ENCODE measurements at places on chromosomes 2 and 18.

DNA sequence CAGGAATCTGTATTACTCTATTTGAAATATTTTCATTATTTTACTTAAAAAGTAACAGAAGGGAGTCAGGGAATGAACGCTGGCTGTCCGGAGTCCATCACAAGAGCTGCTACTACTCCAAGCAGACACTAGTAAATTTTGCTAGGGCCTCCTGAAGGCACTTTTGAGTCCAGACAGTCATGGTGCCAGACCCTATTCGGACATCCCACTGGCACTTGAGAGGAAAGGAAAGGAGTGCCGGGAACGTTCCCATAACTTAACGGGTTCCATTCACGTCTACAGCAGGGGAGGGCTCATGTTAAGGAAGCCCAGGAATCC lies 563 bp upstream of the GMCL1 start:
- DNase-seq = no peak

DNA sequence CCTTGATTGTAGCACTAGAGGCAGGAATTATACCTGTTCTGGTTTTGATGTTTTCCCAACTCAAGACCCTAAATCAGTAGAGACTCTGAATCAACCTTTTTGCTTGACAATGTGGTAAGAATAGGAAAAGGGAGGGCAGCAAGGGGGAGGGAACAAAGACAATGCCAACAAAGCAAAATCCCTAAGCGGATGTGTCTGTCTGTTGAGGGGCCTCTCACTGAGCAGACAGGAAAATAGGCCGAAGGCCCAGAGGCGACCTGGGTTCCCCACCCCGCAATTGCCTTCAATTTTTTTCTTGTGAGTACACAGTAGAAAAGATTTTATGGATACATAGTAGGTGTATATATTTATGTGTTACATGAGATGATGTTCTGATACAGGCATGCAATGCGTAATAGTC lies 75.6 kb downstream of the MAP4K4 start:
- DNase-seq = no peak

GRCh38 chr2:40511661-40512213 lies 59.8 kb upstream of the SLC8A1 start:
- DNase-seq = no peak

DNA sequence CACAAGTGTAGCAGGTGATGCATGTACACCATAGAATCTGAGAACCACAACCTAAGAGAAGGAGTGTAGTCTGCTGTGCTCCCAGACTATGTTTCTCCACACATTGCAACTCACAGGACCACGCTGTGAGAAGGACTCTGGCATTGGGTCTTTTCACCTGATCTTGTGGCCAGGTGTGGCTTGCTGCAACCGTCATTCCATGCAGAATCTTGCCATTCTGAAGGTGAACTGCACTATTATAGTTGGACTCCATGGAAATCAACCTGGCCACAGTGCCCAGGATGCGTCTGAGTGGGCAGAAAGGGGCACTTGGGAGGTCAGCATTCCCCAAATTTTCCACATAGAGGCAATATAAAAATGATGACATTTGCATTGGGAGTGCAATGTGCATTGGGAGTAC lies 122.2 kb downstream of the CAPN13 start:
- DNase-seq = no peak

GRCh38 chr2:200765995-200766660 lies 45.6 kb upstream of the BZW1 start:
- no peak for DNase-seq

- no peak for DNase-seq
Measured at GRCh38 chr2:241199897-241200821, 11.7 kb downstream of the ANO7 start.

DNA sequence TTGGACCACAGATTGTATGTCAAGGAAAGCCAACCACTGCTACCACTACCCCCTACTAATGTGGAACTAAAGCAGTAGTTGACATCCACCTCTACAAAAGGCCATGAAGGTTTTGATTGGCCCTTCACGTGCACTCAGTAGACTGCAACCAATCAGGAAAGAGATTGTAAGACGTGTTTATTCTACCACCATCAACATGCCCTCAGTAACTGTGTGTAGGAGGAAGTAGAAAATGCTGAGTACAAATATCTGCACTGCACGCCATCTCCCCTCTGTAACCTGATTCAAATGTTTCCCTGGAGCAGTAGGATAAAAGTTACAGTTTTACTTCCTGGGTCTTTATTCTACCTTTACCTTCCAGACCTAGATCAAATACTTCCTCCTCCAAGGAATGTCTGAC lies 2.9 kb upstream of the CASP10 start:
- DNase-seq = no peak

GRCh38 chr2:121008975-121009374 lies 273.3 kb downstream of the GLI2 start:
- no peak for DNase-seq

GRCh38 chr2:83112858-83113257 lies 1346.2 kb downstream of the SUCLG1 start:
- DNase-seq = no peak

DNA sequence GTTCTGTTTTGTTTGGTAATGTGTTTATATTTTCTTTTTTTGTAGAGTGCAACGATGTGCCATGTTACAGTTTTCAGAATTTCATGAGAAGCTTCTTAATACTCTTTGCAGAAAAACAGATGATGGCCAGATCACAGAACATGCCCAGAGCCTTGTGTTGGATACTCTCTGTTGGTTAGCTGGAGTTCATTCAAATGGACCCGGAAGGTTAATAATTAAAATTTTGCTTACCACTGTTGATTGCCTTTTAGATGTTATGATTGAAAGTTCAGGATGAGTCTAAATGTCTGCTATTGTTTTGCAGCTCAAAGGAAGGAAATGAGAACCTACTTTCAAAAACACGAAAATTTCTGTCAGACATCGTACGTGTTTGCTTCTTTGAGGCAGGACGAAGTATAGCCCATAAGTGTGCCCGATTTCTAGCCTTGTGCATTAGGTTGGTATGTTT lies 85.2 kb downstream of the BIRC6 start:
- DNase-seq = no peak

GRCh38 chr18:74389171-74389927 lies 67.8 kb downstream of the DIPK1C start:
- no peak for DNase-seq

DNA sequence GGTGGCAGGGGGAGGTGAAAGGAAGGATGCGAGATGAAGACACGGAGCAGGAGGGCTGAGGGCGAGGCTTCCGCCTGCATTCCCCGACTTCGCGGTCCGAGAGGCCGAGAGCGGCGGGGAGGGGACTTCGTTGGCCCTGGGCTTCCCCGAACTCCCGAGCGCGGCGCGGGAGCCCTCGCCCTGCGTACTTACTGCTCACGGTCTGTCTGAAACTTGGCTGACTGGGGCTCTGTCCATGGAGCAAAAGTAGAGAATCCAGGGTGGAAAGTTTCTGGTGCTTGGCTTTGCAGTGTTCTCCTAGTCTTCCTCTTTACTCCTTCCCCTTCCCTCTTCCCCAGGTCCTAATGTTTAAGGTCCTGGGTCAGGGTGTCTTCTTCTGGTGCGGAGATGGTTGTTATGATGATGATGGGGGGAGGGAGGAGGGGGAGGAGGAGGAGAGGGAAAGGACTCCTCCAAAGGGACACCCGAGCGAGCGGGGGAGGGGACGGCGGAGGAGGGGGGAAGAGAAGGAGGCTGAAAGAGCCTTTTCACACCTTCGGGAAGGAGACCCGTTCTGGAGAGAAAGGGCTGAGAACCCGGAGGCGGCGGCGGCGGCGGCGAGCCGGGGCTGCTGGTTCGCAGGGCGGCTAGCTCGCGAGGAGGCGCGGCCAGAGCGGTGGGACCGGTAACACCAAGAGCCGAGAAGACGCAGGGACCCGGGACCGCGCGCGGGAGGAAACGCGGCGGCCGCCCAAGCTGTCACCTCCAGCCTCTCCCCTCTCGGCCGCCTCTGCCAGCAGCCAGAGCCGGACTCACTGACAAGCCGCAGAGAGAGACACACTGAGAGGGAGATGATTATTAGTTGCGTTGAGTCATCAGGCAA lies at the start of gene SATB2:
TSS of gene SATB2 (minus strand) at position 793 of the 862 bp plus-strand sequence. CDS start 1,902 bp downstream, outside the sequence.
- no peak for DNase-seq

DNA sequence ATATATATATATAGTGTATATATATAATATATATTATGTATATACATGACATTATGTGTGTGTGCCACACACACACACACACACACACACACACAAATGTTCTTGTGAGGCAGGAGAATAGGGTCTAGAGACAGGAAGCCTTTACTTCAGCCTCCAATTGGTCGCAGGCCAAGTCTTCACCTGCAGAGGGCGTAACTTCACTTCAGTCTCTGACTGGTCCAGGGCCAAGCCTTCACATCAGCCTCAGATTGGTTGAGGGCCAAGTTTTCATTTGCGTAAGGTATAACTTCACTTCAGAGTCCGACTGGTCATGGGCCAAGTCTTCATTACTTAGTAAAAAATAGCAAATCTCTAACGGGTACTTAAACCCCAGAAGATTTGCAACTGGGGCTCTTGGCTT lies 13.2 kb upstream of the SS18 start:
- DNase-seq = no peak

DNA sequence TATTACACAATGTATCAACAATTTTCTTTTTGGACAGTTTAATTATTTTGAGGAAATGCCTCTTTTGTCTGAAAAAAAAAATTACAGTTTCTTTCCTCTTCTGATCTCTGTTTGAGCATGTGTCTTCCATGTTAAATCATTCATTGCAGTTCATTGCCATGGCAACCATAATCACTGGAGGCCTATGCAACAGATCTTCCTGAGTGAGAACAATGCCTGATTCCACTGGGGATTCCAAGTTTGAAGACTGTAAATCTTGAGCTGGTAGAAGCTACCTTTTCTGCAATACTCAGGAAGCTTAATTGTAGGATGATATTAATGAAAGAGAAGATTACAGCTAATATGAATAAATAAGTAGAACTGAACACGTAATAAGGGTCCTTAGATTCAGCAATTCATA lies 721.4 kb upstream of the CNTNAP5 start:
- no peak for DNase-seq

DNA sequence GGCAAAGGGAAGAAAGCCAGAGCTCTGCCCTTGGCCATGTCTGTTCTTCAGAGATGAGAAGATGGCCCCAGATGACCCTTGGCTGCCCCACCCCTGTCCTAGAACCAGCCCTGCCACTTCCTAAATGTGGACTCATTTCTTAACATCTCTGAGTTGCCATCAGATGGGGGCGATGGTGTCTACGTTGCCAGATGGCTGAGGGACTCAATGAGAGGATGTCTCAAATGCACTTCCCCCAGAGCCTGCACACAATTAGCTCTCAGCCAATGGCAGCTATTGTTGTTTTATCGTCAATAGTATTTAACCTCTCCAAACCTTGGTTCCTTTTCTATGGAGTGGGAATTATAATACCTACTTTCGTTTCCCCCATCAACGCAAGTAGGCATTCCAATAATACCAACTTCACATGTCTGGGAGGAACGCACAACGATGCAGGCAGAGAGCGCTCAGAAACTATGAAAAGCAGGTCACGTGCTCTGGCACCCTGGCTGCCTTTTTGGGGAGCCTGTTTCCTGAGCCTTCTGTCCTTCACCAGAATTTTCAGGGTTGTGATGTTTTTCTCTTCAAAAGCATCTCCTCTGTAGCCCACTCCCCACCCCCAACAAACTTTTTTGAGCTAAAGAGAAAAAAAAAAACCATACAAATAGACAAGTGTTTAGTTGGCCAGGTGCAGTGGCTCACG lies 100.3 kb downstream of the MCFD2 start:
- no peak for DNase-seq

DNA sequence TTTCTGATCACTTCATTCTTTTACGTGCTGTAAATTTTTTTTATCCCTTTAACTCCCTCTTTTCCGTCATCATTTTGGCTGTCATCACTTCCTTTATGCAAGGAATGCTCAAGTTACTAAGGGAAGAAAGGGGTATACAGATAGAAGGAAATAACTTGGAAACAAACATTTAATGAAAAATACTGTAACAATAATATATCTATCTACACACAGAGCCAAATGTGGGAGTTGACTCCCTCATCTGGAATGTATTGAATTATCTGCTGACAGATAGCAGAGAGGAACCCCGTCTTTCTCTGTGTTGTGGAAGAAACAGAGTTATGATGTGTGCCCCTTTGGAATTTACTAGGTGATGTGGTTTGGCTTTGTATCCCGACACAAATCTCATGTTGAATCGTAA lies 182.5 kb upstream of the NXPH2 start:
- no peak for DNase-seq

DNA sequence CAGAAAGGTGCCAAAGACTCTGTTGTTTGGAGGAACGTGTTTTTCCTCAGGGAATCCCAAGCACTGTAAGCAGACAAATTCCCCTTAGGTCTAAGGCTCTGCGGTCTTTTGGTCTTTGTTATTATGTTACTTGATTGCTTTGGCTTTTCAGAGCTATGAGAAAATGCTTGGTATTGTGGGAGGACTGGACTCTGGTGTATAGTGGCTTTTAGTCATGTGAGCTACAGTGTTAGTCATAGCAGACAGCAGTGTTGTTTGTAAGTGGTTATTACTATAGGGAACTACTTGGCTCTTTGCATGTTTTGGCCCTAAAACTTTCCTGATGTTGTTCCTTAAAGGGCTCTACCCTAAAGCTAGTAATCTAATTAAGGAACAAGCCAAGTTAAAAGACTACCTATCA lies 956.2 kb upstream of the LRATD1 start:
- DNase-seq = no peak

DNA sequence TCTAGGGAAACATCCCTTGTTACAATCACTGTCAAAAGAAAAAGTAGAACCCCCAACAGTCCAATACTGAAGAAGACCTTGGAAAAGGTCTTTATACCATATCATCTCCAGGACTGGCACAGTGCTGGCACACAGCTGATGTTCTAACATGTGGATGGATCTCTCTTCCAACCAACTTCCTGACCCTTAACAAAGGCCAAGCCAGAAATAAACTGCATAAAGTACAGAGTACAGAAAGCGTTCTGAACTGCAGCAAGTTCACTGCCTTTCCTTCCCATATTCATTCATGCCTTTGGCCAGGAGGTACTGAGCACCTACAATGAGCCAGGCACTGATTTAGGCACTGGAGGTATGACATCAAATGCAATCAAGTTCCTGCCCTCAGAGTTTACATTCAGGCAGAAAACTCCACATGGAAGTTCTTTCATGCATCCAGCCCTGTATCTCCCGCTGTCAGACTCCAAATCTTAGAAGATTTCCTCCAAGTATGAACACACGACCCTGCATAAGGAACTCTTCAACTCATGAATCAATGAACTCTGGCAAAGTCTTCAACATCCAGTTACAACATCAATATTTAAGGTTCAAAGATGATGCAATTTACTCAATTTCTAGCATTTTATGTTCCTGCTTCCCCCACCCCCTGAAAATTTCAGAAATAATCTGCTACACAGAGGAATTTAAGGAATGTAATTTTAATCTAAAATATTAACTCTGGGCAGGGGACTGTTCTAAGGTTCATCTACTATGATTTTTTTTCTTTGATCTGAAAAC lies 33.8 kb downstream of the ACVR1 start:
- DNase-seq = no peak

DNA sequence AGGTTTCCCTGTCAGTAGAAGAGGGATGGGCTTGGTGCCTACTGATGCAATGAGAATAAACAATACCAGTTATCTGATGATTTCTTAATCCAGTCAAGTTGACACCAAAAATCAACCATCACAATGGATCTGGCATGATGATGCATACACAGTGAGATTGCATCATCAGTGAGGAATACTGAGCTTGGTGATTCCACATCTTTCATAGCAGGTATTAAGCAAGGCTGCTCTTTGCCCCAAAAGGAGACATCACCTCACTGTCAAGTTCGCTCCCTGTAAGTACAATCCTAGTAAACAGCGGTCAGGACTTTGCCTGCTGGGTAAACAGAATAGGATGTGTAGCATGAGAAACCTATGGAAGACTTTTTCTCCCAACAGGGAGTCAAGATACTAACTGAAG lies 282.7 kb upstream of the CDH2 start:
- DNase-seq = no peak

Measured in activated CD4-positive, alpha-beta T cell treated with anti-CD3 and anti-CD28 coated beads for 24 hours (primary cell).